Kidney capillary endothelial cell (primary cell): ENCODE measurements at places on chromosomes 4 and X.

GRCh38 chr4:123976285-123976684, 579.7 kb downstream of the SPRY1 start:
- DNase-seq = no peak

- no peak for DNase-seq
Observed at GRCh38 chr4:120773641-120774040, 148.9 kb downstream of the PRDM5 start.

DNA sequence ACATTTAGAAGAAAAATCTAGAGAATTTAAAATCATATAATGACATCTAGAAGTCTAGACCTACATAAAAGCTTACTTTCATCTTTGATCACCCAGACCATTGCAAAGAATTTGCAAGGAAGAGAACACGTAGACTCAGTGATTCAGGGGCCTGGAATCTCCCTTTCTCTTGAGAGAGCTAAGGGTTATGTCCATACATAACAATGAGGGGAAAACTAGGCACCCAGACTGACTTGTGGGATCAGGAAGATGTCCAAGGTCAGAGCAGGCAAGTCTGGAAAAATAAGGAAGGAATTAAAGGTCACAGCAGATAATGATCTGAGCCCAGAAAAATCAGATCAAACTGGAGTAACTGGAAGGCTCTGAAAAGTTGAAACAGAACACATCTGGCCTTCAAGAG, 198.4 kb upstream of the SFRP2 start:
- DNase-seq = no peak

GRCh38 chr4:127642169-127642568, 9.4 kb downstream of the INTU start:
- DNase-seq = no peak

GRCh38 chr4:76485450-76485849, 50.4 kb downstream of the SHROOM3 start:
- no peak for DNase-seq

- no peak for DNase-seq
Observed at GRCh38 chrX:40303256-40304077, 205.7 kb upstream of the BCOR start.

- DNase-seq = peak; percentile 22
Observed at GRCh38 chr4:7073526-7074390, 5.9 kb upstream of the GRPEL1 start.

DNA sequence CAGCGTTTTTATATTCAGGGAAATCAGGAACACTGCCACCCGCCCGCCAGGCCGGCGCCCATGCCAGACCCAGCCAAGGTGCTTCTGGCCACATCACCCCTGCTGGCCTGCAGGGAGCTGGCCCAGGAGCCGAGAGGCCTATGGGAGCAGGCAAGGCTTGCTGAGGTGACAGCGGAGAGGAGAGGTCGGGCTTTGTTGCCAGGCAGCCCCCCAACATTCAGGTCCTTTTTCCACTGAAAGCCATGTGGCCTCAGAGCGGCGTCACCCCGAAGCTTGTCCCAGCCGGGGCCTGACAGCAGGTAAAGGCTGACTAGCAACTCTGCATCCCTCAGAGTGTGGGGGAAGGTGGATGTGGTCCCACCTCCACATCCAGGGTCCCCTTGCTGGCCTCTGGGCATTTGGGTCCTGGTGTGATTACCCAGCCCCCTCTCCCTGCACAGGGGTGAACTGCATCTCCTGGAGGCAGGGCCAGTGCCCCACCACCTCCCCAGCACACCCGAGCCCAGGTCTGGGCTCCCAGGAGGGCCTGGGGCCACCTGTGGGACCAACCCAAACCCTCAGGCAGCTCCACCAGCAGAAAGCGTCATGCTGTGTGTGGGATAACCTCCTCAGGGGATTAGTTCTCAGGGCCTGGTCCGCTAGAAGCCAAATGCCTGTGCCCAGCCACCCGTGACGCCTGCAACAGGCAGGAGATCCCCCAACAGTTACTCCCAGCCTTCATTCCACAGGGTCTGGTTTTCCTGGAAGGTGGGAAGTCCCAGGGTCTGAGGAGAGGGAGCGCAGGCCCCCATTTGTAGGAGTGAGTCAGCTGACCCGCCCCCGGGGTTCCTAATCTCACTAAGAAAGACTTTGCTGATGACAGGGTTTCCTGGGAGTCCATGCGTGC, at the start of gene PDE6B:
PDE6B (plus strand) TSS at position 869 of the 886 bp plus-strand sequence. CDS start 54 bp downstream, outside the sequence.
- DNase-seq = no peak

- no peak for DNase-seq
Observed at GRCh38 chrX:9659571-9660195, 106.0 kb downstream of the GPR143 start.

- DNase-seq = no peak
Observed at GRCh38 chr4:75527482-75527881, 13.2 kb downstream of the THAP6 start.

DNA sequence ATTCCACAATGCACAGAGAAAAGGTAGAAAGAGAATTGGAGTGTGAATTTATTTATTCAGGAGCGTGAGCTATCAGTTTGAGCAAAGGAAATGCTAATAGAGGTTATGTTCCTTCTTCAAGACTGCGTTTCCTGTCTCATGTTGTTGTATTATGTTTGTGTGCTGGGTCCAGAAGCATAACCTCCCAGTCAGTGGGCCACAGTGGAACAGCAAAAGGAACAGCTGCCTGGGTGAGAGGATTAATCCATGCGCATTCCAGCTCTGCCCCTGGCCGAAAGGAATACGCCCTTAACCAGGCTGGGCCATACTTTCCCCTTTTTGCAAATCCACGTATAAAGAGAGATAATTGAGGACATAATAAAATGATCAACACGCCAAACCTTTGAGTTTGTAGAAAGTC, 32.4 kb upstream of the ARX start:
- no peak for DNase-seq

DNA sequence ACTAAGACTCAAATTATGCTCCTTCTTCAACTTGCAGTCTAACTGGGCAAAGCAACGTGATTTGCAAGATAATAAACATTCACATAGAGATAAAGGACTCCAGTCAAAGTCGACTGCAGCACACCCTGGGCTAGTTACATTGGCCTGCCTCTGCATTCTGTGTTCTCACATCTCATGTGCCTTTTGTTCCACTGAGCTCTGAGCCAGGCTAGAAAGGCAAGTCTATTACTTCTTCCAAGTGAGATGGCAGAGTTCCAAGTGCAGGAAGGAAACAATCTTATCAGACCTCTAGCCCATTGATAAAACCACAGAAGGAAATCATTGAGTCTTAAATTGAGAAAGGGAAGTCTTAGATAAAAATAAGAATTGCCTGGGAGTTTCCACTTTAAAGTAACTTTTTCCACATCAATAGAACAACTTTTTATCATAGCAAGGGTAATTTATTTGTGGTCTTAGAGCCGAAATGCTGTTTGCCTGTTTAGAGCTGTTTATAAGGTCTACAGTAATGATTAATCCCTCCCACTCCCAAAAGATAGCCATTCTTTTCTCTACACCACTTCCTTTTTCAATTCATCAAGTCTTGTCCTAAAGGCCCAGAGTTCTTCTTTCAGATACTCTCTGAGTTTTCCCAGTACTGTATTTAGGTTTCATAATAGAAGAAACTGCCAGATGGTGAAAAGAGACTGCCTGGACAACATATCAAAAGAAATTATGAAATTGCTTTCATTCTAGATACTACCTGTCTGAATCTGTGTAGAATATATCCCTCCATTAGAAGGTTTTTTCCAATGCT, 200.2 kb downstream of the GUCY2F start:
- peak; percentile 1 for DNase-seq

DNA sequence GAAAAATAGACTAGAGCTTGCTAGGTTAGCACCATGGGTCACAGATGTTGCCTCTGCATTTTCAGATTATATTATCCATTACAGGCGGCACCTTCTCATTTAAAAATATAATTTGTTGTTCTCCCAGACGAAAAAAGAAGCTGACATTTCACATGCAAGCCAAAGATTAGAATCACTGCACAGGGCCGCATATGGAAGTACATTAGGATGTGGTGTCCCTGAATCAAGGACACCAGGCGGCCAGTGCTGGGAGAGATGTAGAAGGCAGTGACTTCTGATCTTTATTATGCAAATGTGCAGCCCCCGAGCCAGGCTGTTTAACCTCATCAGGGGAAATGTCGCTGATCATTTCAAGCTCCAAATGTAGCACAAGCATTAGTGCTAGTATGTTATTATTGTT, 22.8 kb downstream of the REELD1 start:
- DNase-seq = no peak

DNA sequence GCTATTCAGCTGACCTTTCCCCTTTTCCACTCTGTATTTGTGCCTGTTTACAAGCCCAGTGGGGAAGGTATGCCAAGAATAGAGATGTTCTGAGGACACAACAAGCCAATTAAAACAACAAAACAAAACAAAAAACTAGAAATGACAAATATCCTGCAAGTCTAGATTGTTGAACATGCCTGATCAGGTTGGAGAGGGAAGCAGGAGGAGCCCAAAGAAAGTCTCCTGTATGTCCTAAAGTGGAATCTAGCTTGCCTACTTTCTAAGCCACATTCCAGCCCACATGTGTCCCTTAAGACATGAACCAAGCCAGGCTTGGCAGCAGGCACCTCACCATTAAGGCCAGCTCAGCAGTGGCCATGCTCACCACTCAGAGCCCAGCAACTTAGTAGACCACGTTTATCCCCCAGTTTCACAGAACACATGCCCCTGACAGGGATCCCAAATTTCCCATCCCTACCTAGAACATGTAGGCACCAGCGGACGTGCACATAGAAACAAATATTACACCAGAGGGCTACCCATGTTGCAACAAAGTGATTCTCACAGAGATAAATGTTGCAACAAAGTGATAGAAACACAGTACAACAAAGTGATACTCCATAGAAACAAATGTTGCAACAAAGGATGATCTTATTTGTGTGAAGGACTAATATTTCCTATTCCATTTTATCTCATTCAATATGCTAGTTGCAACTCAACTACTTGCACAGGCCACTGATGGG, 48.3 kb downstream of the CD99L2 start:
- no peak for DNase-seq

DNA sequence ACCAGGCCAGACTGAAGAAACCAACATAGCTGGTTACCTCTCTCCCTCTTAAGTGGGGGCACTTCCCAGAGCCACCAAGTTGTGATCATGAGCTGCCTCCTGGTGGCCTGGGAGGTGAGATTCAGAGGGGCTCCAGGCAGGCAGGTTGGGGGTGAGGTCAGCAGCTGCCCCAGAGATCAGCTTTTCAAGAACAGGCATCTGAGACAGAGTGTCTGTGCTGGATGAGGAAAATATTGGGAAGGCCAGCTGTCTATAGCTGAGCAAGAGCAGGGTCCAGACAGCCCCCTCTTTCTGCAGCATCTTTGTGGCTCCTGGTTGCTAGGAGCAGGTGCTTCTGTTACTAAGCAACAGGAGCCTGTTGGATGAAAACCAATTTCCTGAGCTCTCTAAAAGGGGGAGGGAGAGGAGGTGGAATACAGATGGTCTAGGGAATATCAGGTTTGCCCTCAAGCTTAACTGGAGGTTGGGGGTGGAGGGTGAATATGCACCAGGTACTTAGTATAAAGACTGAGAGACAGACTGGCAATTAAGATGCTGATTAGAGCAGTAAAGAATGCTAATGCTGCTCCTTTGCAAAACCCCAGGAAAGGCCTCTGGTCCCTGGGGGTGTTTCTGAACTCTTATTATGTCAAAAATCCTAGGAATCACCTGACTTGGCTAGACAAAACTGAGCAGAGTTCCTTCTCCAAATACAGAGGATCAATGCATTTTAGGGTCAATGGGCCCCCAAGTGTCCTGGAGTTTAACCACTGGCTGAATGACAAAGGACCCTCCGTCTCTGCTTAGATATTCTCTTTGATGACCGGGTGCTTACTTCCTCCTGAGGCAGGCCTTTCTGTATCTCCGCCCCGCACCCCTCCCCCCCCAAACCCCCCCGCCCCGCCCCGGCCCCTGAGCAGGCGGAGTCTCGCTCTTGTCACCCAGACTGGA, 21.4 kb downstream of the ZCCHC13 start:
- no peak for DNase-seq

DNA sequence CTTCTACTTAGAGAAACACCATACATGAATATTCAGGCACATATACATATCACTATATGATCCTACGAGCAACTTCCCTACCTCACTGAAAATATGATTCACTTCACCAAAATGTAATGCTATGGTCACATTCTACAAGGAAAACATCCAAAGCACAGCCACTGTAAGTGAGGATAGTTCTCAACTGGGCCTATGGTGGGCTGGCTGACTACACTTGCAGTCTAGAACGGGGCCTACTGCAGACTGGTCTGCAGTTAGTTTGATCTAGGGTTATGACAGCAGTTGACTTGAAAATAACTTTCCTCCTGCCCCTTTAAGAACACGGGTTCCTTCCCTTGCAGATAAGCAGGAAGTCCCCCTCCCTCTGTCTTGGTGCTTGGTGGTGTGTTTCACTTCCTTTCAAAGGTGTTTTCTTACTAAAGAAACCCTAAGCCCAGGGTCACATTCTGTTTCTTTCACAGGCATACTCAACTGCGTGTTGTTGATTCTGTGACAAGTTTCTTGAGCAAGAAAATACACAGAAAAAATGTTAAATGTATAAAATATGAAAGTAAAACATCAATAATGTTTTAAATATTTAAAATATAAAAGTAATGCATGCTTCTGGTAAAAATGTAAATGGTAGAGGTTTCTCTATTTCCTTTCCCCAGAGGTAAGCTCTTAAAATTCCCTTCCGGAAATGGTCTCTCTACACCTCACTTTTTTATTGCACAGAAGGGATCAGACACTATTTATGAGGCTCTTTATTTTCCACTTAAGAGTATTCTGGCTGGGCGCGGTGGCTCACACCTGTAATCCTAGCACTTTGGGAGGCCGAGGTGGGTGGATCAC, 18.0 kb upstream of the TMSB4X start:
- DNase-seq = no peak

GRCh38 chr4:25065932-25066590, 35.3 kb upstream of the LGI2 start:
- DNase-seq = no peak

GRCh38 chrX:110159235-110159634, 156.3 kb downstream of the TMEM164 start:
- no peak for DNase-seq

DNA sequence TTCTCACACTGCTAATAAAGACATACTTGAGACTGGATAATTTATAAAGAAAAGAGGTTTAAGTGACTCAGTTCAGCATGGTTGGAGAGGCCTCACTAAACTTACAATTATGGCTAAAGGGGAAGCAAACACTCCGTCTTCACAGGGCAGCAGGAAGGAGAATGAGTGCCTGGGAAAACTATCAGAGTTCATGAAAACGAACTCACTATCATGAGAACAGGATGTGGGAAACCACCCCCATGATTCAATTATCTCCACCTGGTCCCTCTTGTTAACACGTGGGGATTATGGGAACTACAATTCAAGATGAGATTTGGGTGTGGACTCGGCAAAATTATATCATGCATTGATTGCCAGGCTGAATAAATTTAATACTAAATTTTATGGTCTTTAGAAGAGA, 592.7 kb downstream of the GRXCR1 start:
- DNase-seq = no peak

GRCh38 chr4:101199507-101200285, 147.6 kb downstream of the PPP3CA start:
- DNase-seq = no peak

- DNase-seq = peak; percentile 38
Observed at GRCh38 chr4:60805500-60806313, 394.4 kb upstream of the ADGRL3 start.

DNA sequence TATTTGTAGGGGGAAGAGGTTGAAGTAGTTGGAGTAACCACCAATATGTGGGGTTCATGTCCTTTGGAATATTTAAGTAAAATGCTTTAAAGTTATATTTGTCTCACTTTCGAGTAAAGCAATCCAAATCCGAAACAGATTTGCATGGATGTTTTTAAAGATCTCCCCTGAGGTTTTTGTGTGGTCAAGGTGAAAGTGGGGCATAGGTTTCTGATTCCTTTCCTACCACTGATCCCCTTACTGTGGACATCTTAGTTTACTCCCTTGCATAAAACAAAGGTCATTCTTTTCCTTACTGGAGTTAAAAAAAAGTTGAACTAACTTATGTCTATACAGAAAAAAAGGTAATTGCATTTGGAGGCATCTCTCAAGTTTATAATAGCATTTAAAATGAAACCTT, 71.9 kb upstream of the PHOX2B start:
- no peak for DNase-seq
